ENCODE measurements at places on chromosomes 12 and 14.

- DNase-seq = no peak
These were observed 6.9 kb downstream of the LRRC43 start for GRCh38 chr12:122189626-122190475.

DNA sequence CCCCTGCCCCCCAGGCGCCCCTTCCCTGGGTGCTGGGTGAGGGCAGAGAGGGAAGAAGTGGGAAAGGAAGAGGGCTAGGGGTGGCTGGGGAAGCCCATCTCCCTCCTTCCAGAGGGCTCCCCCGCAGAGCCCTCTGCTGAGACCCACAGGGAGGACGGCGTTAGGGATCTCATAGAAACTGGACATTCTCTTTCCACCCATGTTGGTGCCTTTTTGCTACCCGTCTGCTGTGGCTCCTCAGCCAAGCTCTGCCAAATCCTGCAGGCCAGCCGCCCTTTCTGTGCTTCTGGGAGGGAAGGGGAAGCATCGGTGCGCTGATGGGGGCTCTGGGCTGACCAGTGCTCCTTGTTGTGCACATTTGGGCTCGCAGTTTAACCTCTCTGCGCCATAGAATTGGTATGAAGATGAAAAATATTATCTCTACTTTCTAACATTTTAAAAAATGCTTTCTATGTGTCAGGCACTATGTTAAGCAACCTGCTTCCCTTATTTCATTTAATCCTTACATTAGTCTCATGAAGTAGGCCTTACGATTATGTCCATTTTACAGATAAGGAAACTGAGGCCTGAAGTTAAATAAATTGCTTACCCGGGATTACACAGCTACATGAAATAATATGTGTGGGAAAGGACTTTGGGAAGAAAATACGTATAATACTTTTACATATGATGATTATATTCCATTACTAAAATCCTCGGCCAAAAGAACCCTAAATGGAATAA, 981 bp downstream of the SLC48A1 start:
- no peak for DNase-seq

- DNase-seq = no peak
These were observed 8.7 kb upstream of the MEG3 start for GRCh38 chr14:100816950-100817901.

- DNase-seq = no peak
These were observed 2.9 kb upstream of the FLRT2 start for GRCh38 chr14:85527006-85527405.

- no peak for DNase-seq
These were observed 80.2 kb downstream of the BHLHE41 start for GRCh38 chr12:26044592-26044991.

DNA sequence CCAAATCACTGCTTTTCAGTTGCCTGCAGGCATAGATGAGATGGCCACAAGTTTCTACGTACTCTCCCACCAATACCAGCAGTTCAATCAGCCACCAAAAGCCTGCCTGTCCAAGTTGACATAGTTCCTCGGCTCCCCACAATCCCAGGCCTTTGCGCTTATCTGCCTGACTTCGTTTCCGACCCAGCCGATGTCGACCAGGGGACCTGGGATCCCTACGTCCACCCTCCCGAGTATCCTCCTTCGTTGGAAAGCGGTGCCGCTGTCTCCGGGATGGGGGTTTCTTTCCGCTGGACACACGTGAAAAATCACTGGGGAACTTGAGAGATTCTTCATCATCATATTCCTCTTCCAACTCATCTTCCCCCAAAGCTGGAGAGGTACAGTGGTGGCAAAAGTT, 1.6 kb downstream of the DNAJC14 start:
- no peak for DNase-seq

- DNase-seq = no peak
These were observed 45.4 kb upstream of the NEDD1 start for GRCh38 chr12:96861656-96862055.

GRCh38 chr12:57325395-57325794, 74.4 kb upstream of the STAC3 start:
- DNase-seq = no peak

GRCh38 chr14:66746316-66747006, 238.5 kb downstream of the GPHN start:
- DNase-seq = peak; percentile 1

DNA sequence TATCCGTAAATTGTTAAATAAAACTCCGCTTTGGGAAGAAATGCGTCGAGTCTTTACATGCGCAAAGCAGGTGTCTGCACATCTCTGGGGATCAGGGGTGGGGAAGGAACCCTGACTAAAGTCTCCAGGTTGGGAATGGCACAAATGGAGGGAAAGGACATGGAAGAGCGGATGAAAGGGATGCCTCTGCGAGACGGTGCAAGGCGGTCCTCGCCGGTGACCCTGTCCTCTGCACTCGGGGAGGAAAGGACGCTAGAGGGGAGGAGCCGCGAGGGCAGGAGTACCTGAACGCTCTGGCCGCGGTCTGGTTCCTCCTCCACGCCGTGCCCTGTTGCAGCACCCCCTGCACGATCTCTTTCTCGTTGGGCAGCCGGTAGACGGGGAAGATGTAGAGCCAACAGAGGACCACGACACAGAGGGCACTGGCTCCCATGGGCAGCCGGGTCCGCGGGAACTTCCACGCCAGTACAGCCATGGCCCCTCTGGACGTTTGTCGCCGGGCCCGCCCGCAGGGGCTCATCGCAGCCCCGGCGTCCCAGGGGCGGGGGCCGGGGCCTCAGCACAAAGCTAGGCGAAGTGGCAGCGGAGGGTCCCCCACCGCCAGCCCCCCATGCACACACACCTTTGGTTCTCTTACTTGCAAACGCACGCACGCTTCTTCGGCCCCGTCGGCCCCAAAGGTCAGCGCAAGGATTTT, 646 bp downstream of the ST8SIA1 start:
- no peak for DNase-seq

DNA sequence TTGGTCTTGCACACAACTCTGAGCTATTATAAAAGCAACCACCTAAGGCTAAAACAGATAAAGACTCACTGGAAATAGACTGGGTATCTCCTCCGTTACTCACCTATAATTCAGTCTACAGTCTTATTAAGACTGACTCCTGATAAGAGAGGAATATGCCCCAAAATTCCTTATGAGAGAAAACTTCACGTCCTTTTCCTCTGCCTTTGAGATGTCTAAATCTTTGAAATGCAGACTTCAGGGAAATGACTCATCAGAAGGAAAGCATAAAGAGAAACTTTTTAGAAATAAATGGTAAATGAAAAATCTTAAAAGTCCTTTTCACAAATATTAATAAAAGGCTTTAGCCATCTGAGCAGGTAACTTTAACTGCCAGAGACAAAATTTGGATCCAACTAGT, 187.5 kb upstream of the RTL1 start:
- no peak for DNase-seq

DNA sequence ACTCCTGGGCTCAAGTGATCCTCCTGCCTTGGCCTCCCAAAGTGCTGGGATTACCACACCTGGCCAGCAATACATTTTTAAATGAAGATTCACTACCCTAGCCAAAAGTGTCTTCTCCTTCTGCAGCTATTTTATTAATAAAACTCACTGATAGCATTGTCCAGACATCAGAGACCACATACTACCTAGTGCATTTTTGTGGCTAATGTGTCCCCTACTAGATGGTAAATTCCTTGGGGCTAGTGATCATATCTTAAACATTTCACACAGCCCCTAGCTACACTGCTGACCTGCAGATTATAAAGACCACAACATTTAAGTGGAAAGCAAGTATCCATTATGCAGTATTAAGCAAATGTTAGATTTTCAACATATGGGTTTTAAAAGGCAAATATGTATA, 17.0 kb downstream of the DTD2 start:
- DNase-seq = no peak

DNA sequence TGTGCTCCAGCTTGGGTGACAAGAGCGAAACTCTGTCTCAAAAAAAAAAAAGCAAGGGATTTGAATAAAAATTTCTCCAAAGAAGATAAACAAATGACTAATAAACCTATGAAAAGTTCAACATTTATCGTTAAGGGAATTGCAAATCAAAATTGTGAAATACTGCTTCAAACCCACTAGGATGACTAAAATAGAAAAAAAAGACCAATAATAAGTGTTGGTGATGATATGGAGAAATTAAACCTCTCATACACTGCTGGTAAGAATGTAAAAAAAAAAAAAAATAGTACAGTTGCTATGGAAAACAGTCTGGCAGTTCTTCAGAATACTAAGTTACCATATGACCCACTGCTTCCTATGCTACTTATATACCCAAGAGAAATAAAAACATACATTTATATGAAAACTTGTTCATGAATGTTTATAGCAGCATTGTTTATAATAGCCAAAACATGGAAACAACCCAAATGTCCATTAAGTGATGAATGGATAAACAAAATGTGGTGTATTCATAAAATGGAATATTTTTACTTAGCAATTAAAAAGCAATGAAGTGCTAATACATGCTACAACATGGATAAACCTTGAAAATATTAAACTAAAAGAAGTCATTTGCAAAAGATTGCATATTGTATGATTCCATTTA, 39.4 kb upstream of the TMPRSS12 start:
- DNase-seq = no peak

- no peak for DNase-seq
These were observed 138.7 kb downstream of the PDE3A start for GRCh38 chr12:20507056-20507455.

DNA sequence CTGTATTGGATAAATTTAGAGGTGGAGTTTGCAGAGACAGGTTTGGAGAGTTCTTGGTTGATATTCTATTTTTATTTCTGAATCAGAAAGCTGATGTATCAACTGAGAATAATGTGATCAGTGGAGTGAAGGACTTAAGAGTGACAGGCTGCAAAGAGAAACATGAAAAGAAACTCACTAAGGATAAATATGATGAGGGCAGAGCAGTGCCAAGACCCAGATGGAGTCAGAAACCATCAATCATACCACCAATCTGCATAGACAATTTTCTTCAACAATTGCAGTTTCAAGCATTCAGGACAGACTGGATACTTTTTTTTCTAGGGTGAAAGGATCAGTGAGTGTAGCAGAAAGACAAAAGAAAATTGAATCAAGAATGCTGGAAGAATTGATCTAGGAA, 226.7 kb upstream of the NAV3 start:
- DNase-seq = no peak

- no peak for DNase-seq
These were observed 770.0 kb downstream of the FLRT2 start for GRCh38 chr14:86299994-86300393.

DNA sequence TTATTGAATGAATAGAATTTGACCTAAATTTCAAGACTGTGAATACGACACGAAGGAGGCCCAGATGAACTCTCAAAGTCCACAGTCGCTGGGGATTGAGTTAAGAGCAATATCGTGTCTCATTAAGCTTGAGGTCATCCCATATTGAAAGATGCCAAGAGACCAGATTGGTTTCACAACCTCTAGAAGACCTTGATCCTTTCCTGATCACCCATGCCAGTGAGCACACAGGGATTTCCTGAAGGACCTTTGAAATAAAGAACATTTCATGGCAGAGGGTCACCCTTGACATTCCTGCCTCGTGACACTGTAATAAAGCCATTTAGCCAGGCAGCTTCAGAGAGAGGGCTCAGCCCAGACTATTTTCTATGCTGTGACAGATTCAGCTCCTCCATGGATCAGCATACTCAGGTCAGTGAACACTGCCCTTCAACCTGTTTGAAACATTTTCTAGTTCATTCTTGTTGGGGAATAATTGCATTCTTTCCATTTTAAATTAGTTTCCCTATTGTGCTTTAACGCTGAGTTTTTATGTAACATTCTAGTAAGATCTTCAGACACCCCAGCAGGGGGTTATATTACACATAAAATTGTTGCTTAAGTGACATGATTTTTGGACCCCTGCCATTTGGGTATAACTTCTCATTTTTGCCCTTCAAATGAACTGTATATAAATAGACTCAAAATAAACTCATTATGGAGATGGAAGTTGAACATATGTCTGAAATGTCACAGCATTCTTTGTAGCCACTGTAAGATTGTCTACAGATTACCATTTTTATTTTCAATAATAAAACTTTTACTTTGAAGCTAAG, 213.2 kb downstream of the C12orf50 start:
- DNase-seq = no peak

- no peak for DNase-seq
These were observed 12.1 kb upstream of the LUM start for GRCh38 chr12:91123236-91123916.

DNA sequence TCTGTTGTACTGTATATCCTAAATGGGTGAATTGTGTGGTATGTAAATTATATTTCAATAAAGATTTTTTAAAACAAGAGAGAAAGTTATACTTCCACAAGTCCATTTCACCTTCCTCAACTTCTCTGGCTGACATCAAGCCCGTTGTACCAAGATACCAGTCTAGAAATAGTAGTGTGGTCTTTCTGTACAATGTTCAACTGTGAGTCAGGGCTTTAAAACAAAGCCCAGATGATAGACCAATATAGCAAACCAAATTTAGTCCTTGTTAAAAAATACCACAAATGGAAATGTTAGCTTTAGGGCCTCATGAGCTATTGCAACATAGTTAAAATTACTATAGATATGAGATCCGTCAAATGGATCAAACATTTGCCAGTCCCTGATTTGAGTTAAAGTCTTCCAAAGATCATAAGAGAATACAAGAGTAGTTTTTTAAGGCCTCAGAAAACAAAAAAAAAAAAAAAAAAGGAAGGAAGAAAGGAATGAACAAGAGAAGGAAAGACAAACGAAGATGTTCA, 49.0 kb upstream of the EGLN3 start:
- DNase-seq = no peak

DNA sequence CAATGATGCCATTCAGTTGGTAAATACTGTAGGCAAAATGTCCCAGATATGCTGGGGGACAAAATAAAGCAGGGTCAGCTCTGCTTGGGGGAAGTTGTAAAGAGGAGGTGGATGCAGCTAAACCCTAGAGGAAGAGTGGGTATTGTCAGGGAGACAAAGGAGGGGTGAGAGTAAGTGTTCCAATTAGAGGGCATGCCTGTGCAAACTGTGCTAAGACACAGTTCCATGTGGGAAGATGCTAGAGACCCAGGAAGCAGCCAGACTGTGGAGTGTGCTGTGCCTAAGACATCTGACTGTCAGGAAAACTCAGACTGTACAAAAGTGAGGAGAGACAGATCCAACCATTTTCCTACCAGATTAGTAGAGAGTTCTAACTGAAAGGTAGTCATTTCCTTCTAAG, 474.3 kb downstream of the ATP23 start:
- no peak for DNase-seq

DNA sequence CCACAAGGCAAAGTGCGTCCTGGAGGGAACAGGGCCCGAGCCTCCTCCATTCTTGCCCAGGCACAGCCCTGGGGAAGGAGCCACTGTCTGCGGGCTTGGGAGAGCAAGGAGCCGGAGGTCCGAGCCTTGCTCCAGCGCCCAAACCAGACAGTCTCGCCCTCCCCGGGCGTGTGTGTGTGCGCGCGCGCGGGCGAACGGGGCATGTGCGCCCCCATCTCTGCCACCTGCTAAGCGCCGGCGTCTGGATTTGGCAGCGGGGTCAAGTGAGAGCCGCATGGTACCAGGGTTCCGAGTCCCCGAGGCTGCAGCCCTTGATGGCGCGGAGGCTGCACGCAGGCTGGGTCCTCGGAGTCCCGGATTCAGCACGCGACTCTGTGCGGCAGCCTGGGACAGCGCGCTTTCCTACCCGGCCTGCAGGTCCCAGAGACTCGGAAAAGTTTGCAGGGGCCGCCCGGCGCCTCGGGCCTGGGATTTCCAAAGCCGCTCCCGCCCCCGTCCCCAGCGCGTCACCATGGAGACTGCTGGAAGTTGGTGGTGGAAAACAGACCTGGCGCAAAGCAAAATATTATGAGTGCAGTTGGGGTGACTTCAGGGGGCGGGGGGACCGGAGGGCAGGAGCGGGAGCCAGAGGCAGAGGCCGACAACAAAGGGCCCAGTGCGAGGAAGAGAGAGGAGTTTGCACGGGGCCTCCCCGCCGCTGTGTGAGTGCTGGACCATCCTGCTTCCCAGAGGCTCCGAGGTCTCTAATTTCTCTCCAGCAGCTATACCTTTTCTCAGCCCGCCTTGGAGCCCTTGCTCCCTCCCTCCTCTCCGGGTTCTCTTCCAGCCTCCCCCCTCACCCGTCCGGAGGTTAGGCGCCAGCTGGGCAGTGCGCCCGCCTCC, 4.2 kb downstream of the RFX4 start:
- no peak for DNase-seq

Measured in Panc1 (cell line).